ENCODE measurements at places on chromosomes 6 and 20. TPM values are rescaled to one million over a fixed set of nuclear protein-coding genes. Genes with fewer than 3 reads are reported as not detected.
A peak's percentile ranks its signal among the peaks of the same experiment; 100 is the strongest.

- ATAC-seq = peak; percentile 50
These were observed 38.7 kb downstream of the RGS17 start for GRCh38 chr6:153092082-153093013.

DNA sequence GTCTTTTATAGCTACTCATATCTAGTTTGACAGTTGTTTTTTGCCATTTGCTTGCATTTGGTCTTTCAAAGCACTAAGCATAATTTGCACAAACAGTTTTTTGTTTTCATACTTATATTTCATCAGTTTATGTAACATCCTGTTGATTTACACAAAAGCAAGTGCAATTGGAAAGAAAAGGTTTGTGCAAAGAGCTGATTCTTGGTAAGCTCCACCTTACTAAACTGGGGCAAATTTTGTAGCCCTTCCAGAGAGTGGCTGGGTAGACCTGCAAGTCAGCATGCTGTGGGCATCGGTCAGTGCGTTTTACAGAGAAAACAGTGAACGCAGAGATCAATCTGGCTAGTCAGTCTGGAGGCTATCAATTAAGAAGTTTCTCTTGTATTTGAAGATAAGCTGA is 34.5 kb downstream of the TXLNB start:
- ATAC-seq = no peak

The GGTLC1 gene
- not detected for total RNA-seq

The MED20 gene
- total RNA-seq = 17.6 TPM

The PPP1R3G gene
- total RNA-seq = 11.8 TPM
